ENCODE measurements at places on chromosomes 6 and 20. TPM values are rescaled to one million over a fixed set of nuclear protein-coding genes. Genes with fewer than 3 reads are reported as not detected.

- DNase-seq = peak; percentile 95
Measured at GRCh38 chr20:23340524-23340923, 10.1 kb upstream of the NXT1 start.

Gene KCNG1
- total RNA-seq = 16.3 TPM

Gene NMBR
- not detected for total RNA-seq

DNA sequence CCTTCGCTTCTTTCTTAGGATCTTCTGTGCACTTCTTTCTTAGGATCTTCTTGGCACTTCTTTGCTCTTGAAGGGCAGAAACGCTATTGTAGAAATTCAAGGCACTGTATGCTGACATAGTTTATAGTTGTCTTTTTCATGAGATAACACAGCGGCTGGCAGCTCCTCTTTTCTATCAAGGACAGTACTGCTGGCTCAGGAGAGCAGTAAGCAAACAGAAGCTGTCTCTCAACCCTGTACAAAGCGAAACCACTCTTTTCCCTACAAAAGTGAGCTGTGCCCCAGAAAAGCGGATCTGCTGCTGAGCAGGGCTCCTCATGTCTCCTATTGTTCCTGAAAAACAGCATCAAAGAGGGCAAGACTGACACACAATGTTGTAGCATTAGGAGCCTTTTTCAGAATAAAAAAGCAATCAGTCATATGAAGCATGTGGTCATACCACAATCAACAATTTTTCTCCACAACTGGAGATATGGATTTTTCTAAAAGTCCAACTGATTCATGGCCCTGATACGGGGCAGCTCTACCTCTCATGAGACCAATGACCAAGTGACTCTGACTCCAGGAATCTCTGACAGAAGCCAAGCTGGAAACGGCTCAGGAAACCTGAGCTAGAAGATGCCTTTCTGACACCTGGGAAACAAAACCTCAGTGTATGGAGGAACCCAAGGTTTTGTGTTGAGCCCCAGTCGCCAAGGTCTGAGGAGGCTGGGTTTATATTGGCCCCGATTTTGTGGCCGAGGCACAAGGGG lies 255.9 kb downstream of the ESR1 start:
- DNase-seq = no peak

Gene KIAA0408
- 1.8 TPM for total RNA-seq

DNA sequence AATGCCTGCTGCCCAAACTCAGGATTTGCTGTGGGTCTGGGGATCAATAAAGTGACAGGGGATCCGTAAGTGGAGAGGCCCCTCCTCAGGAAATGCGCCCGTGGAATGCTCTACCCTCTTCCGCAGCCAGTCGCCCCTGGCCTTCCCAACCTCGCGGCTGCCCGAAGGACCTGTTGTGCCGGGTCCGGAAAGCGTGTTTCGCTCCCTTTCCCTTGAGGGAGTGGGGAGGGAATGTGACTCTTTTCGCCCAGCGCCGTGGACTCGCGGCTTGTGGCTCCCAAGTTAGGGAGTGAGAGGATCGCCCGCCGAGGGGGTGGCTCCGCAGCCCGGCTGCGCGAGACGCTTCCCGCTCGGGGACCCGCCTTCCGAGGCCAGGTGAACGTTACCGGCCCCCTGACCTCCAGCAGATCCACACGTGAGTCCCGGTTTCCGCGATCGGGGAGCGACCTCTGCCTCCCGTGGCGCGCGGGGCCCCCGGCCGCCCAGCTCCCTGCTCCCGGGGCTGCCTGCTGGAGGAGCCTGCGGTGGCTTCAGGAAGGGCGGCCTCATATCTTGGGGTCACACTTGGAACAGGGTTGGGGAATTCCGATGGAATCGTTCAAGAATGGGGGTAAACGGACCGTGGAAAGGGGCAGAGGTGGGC lies 666 bp downstream of the TPD52L1 start:
- peak; percentile 87 for DNase-seq

GRCh38 chr6:166969390-166970002 lies 13.1 kb upstream of the RNASET2 start:
- DNase-seq = peak; percentile 30

Gene TMEM200A
- 49.2 TPM for total RNA-seq

GRCh38 chr20:37600486-37600885 lies 72.8 kb upstream of the BLCAP start:
- no peak for DNase-seq

Gene CEBPB
- total RNA-seq = 75.7 TPM

Gene MAS1
- total RNA-seq = not detected

DNA sequence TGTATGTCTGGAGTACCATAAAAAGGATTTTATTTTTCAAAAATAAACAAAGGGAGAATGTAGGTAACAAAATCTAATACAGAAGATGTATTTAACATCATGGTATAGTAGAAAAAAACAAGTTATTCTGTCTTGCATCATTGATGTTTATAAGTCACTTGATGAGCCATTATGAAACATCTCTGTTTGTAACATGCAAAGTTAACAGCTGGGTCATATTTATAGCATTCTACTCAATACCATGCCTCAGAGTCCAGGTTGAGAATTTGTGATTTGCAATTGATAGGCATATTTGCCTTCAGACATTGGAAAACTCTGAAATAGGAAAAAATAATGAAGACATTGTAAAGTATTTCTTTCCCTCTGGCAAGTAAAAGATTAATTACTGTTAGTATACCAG lies 52.3 kb upstream of the IL20RA start:
- no peak for DNase-seq

Gene BANF2
- not detected for total RNA-seq

DNA sequence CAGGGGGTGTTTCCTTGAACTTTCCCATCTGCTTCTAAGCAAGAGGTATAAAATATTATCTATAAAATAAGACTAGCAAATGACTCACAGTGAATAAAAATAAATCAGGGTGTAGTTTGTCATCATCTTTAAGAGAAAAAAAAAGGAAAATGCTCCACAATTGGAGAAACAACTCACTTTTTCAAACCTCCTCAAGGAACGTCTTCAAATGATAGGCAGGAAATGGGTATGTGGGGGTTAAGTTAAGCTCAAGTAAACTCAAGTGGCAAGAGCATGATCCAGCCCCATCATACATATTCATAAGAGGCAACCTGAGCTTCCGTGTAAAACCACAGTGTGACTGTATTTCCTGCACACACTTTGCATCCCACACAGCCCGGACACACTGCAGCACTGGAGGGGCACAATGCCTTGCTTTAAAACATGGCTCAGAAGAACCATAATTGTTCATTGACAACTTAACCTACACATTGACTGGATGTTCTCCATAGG lies 58.5 kb upstream of the CEP85L start:
- no peak for DNase-seq

Gene SLC24A3
- 1.1 TPM for total RNA-seq

DNA sequence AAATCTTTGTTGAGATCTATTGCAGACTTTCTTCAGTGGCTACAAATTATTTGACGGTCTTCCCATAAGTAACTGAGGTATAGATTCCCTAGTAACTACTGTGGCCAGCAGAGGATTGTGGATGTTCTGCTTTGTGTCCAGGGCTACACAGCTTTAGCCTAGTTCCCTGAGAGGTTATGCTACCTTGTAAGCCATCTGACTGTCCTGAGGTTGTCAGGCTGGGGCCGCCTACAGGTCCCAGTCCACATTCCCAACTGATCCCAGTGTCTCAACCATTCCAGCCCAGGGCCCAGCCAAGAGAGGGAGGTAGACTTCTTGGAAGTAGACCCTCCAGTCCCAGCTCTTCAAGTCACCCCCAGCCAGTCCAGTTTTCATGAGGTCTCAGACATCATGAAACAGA lies 57.7 kb downstream of the BANF2 start:
- DNase-seq = no peak

DNA sequence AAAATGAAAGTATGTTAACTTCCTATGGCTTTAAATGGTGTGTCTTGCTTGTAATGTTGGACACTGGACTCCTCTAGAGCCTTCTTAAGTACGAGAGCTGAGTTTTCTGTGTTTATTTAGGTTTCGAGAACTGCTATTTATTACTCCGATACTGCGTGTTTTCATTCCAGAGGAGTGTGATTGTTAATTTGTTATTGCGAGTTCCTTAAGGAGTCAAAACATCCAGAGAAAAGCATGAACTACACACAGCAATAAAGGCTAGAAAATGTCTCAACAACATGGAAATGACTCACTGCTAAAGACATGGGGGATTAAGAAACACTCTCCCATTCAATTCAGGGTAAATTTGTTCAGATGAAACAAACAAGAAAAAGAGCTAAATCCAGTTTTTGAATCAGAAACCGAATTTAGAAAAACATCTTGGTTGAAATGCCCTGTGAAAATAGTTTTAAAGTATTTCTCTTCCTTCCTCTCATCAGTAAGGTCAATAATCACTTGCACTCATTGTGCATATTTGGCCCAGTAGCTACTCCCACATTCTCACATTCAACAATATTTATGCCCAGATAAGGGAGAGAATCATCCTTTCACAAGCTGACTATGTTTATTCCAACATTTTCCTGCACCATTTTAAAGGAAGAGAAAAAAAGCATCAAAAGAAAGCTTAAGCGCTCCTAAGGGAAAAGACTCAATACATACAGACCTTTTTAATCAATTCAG lies 36.0 kb downstream of the ATXN1 start:
- DNase-seq = no peak

DNA sequence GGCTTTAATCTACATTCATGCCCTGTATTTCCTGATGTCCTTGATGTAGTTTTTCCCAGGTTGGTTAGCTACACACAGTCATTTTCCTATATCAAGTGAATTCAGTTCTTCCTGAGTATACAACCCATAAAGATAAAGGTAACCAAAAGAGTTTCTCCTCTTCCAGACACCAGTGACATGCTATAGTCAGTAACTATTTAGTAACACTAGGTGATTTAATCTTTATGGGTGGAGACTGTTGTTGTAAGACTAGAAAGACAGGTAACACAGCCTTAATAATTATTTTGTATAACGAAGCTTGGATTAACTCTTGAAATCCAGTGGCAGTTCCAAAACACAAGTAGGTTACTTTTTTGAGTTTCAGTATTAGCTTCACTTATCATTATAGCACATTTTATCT lies 17.6 kb downstream of the MCUR1 start:
- no peak for DNase-seq

Gene ZNF311
- total RNA-seq = 0.88 TPM

DNA sequence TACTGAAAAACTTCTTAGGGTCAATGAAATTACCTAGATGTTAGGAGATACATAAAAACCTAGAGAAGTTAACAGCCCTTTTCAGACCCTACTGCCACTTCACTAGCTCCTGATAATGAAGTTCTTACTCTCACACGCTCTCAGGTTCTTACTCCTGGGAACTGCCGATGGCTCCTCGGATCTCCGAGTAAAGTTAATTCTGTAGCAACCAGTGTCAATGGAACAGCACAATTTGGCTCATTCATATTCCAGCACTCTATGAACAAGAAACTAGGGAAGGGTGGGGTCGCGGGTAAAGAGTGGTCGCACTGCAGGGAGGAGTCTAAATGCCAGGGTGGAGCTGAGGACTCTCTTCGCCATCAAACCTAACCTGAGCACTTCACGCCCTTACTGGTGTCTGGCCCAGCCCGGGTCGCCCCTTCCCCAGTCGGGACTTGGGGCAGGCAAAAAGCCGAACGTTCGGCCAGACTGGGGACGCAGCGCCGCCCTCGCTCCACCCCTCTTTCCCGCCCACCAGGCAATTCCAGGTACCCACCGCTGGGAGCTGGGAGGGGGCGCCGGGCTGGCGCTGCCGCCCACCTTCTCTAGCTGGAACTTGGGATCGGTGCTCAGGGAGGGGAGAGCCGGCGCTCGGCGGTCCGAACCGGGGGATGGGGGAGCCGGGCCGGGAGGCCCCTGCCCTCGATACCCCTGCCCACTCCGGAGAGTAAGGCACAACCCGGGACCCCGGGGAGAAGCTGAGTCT lies 744 bp downstream of the RAB23 start:
- peak; percentile 76 for DNase-seq

DNA sequence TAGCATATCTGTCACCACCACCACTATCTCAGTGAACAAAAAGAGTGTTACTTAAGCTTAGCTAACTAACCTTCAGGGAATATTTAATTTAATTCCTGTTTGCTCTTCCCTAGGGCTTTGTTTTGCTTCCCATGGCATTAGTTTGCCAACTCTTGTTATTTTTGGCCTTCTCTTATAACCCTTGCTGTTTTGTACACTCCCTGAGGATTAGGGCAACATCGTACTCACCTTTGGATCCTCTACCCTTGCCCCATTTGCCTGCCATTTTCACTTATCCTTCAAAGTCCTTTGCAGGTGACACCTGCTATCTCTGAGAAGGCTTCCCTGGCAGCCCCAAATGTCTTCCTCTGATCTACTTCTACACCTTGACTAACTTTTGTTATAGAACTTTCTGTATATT lies 23.7 kb downstream of the ACOT13 start:
- no peak for DNase-seq

DNA sequence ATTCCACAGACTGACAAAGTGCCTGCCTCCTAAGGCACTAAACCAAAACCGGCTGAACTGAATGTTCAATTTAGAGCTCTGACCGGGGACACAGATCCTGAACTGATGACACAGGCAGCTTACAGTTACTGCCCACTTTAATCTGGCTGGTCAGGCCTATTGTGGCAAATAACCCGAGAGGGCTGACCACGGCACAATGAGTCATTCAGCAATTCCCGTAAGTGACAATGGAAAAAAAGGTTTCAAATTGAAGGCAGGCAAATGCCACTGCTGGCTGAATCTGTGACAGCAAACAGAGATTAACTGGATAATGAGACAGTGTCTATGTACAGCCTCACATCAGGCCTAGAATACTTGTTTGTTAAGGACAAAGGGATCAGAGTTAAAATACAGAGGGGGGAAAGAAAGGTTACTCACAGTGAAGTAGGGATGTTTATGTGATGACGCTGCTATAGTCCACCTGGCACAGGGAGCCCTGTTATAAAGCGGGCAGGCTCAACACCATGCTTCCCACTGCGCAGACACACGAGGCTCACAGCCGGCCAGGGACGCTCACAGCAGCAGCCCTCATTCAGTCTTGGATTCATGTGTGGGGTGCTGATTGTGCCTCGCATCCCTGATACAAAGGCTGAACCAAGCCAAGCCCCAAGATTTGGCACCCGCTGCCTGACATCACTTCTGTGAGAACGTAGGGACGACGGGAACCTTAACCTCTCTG lies 54.4 kb downstream of the RTN4IP1 start:
- DNase-seq = peak; percentile 93

Gene DSP
- total RNA-seq = 119 TPM

Gene KIF6
- 1.4 TPM for total RNA-seq

Gene MAK
- total RNA-seq = under 0.01 TPM

DNA sequence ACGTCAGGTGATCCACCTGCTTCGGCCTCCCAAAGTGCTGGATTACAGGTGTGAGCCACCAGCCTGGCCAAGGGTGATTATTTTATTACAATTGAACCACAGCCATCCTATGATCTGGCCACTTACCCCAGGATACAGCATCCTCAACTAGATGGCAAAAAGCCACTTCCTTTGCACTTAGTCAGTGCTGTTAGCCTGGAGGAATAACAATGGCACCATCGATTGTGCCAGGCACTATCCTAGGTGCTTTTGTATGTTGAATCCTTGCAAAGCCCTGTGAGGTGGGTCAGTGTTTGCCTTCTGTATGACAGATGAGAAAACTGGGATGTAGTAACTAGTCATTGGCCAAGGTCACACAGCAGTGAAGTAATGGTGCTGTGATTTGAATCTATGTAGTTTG lies 11.2 kb upstream of the TTPAL start:
- DNase-seq = no peak

GRCh38 chr6:13012977-13013680 lies 296.6 kb downstream of the PHACTR1 start:
- no peak for DNase-seq

Data from osteoblast (primary cell).